SW 1271 (cell line): ENCODE measurements at places on chromosomes 11 and 22.

- no peak for DNase-seq
Observed at GRCh38 chr11:78641541-78641940, 66.9 kb upstream of the NARS2 start.

GRCh38 chr11:38547462-38547861, 1949.4 kb upstream of the RAG2 start:
- no peak for DNase-seq

GRCh38 chr11:34546511-34547209, 33.1 kb upstream of the ELF5 start:
- no peak for DNase-seq

DNA sequence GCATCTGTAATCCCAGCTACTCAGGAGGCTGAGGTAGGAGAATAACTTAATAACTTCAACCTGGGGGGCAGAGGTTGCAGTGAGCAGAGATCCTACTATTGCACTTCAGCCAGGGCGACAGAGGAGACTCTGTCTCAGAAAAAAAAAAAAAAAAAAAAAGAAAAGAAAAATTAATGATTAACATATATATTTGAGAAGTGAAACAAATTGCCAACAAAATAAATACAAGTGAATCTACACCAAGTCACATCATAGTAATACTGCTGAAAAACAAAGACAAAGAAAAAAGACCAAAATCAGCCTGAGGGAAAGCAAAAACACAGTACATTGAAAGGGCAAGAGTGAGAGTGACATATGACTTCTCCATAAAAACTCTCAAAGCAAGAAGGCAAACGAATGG, 123.7 kb downstream of the CASP12 start:
- DNase-seq, result no peak

GRCh38 chr11:112844517-112844916, 116.7 kb upstream of the NCAM1 start:
- no peak for DNase-seq

GRCh38 chr11:5486003-5486402, 2.5 kb upstream of the OR52D1 start:
- DNase-seq, result no peak

- no peak for DNase-seq
Observed at GRCh38 chr22:28250036-28250695, 331.1 kb upstream of the PITPNB start.

- no peak for DNase-seq
Observed at GRCh38 chr11:57476047-57476756, 15.9 kb downstream of the RTN4RL2 start.

GRCh38 chr22:27726686-27727449, 74.7 kb downstream of the MN1 start:
- no peak for DNase-seq

GRCh38 chr11:111310723-111311122, 12.4 kb downstream of the POU2AF3 start:
- no peak for DNase-seq

- no peak for DNase-seq
Observed at GRCh38 chr11:110513259-110513801, 83.6 kb downstream of the FDX1 start.

DNA sequence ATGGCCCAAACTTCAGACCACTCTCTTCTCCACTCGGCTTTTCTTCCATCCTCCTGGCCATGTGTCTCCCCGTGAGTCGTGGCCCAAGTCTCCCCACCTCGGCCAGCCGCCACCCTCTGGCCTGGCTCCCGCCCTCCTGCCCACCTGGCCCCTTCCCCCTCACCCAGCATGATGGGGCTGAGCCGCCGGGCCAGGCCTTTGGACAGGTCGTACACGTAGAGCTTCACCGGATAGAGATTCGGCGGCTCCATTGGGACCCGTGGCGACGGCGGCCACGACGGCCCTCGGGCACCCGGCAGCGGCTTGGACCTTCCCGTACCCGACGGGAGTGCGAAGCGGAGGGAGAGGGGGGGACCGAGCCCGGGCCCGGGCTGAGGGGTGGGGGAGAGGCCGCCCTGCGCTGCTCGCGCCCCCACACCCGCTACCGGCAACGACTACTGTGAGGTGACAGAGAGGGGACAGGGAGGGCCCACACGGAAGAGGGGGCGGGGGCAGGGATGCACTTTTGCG, at the start of gene DESI1:
Gene DESI1, minus strand, starts transcription at position 455 of the 510 bp plus-strand sequence. Its CDS starts 204 bp downstream, at position 251.
- no peak for DNase-seq

- DNase-seq, result no peak
Observed at GRCh38 chr11:19689281-19690000, 23.2 kb upstream of the NAV2 start.
